ENCODE measurements at places on chromosomes 7 and 10. TPM values are rescaled to one million over a fixed set of nuclear protein-coding genes. Genes with fewer than 3 reads are reported as not detected.

The SLC13A1 gene
- not detected for total RNA-seq

The OR2A7 gene
- 1.5 TPM for total RNA-seq

The MYO3A gene
- not detected for total RNA-seq

The HMX2 gene
- total RNA-seq: not detected

The DPYSL4 gene
- total RNA-seq: 2.2 TPM
